K562 (cell line): ENCODE measurements at places on chromosomes 11 and 22. TPM values are rescaled to one million over a fixed set of nuclear protein-coding genes. Genes with fewer than 3 reads are reported as not detected.

- H3K4me1 ChIP-seq, result peaks cover 14% of the 10 kb centered on the region; the same call in 2 of the 3 replicates
- no peak overlapping the region for H3K4me3 ChIP-seq
- DNase-seq, result no peak
Measured at GRCh38 chr22:39631381-39632286, 61.1 kb downstream of the CACNA1I start.

The ESAM gene
- 0.36 and 0.91 TPM in 2 replicates for total RNA-seq

DNA sequence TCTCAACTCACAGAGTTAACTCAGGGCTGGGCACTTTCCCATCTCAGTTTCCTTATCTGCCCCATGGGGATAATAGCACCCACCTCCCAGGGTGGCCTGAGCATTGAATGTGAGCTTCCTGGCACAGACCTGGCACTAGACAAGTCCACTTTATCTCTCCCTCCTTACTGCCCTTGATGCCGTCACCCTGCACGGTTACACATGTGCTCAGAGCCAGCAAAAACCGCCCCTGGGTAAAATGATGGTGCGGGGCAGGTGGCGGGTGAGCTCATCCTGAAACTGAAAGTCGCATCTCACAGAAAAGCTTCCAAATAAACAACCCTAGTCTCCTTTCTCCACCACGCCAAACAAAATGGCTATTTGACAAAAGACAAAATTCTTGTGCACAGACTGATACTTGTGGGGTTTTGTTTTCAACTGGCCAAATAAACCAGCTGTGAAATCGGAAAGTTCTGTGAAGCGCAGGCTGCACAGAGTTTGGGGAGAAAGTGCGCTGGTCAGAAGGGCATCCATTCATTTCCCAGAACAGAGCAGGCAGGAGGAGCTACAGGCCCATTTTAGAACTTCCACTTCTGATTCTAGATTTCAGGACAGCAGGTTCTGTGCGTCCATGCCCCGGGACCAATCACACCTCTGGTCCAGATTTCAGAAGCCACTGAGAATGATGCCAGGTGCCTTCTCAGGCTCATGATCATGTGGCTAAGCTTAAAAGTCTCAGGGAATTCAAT is 138.1 kb downstream of the SHANK2 start:
- H3K4me3 ChIP-seq, result no peak overlapping the region
- peaks cover 25% of the 10 kb centered on the region for H3K27me3 ChIP-seq
- H3K4me1 ChIP-seq, result no peaks in the 10 kb centered on the region
- no peak for DNase-seq
- no peak overlapping the region for H3K27ac ChIP-seq
- H3K36me3 ChIP-seq, result no peaks in the 10 kb centered on the region

DNA sequence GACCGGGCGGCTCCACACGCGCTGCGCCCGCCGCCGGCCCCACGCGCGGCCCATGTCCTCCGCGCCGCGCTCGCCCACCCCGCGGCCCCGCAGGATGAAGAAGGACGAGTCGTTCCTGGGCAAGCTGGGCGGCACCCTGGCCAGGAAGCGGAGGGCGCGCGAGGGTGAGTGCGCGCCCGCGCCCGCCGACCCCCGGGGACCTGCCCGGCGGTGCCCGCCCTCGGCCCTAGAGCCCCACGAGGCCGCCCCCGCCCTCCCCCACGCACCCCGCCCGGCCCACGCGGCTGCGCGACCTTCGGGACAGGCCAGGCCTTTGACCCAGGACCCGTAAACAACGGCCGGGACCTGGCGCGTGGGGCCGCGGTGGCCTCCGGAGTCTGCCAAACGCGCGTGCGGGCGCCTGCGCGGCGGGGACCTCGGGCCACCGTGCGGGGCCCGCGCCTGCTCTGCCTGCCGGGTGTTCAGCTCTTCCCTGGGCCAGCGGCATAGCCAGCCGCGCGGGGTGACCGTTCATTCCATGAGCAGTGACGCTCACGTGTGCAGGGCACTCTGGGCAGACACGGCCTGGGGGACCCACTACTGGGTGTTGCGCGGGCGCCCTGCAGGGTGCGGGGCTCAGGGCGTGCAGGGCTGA is at the start of gene PARVB:
Gene PARVB, plus strand, starts transcription at position 15 of the 634 bp plus-strand sequence. Its CDS starts 38 bp downstream, at position 53.
- H3K4me3 ChIP-seq, result peak within 1 kb of the TSS; percentile 69
- H3K36me3 ChIP-seq, result 0 out of 3 replicates have a peak, but pooled peaks cover 4% of the 10 kb centered on the region
- DNase-seq, result peak; percentile 70
- no peaks in the 10 kb centered on the region for H3K27me3 ChIP-seq
- H3K27ac ChIP-seq, result peak within 1 kb of the TSS; percentile 87

The NXPE4 gene
- not detected in 2 replicates for total RNA-seq
